ENCODE measurements at places on chromosomes 4 and X. TPM values are rescaled to one million over a fixed set of nuclear protein-coding genes. Genes with fewer than 3 reads are reported as not detected.

BGN gene
- 37.1 TPM for polyA plus RNA-seq

PRKX gene
- 3.3 TPM for polyA plus RNA-seq

ZMAT1 gene
- polyA plus RNA-seq = 6.3 TPM

AVPR2 gene
- polyA plus RNA-seq = 7.1 TPM

ADRA2C gene
- 8.4 TPM for polyA plus RNA-seq

DRD5 gene
- not detected for polyA plus RNA-seq

Measured in adipose tissue (tissue), 3 donors.